Bronchial epithelial cell (primary cell): ENCODE measurements at places on chromosomes 1 and 21. TPM values are rescaled to one million over a fixed set of nuclear protein-coding genes. Genes with fewer than 3 reads are reported as not detected.

The SYT2 gene
- total RNA-seq = under 0.01 TPM in 2 replicates

- no peak for DNase-seq
Measured at GRCh38 chr1:23902321-23903278, 10.6 kb downstream of the CNR2 start.

- no peak for DNase-seq
Measured at GRCh38 chr1:87723193-87723592, 394.5 kb downstream of the LMO4 start.

The ZSCAN20 gene
- 5.0 and 8.2 TPM in 2 replicates for total RNA-seq

The ABCA4 gene
- under 0.01 and 1.4 TPM in 2 replicates for total RNA-seq

- DNase-seq = no peak
Measured at GRCh38 chr1:55049914-55050278, 10.5 kb downstream of the PCSK9 start.

The HSD3B1 gene
- not detected in 2 replicates for total RNA-seq

DNA sequence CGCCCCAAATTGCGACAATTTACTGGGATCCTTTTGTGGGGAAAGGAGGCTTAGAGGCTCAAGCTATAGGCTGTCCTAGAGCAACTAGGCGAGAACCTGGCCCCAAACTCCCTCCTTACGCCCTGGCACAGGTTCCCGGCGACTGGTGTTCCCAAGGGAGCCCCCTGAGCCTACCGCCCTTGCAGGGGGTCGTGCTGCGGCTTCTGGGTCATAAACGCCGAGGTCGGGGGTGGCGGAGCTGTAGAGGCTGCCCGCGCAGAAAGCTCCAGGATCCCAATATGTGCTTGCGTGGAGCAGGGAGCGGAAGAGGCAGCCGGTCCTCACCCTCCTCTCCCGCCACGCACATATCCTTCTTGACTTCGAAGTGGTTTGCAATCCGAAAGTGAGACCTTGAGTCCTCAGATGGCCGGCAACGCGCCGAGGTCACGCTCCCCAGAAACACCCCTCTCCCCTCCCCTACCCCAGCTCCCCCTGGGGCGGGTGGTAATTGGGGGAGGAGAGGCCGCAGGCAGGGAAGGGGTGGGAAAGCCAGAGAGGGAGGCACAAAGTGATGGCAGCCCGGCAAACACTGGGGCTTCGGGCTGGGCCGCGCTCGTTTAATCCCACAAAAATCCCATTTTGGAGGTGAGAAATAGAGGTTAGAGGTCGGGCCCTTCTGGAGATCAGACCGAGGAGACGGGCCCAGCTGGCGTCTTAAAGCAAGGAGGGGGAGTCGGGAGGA lies 6.2 kb downstream of the SIM2 start:
- no peak for DNase-seq
